Esophagus squamous epithelium (tissue), 5 donors: ENCODE measurements at places on chromosomes 1 and 21.

- DNase-seq: no peak
Observed at GRCh38 chr21:29829564-29830275, 110.1 kb downstream of the GRIK1 start.

- DNase-seq: no peak
Observed at GRCh38 chr1:160400223-160400645, at the start of gene VANGL2. Gene VANGL2 (plus strand): TSS chr1:160400564. CDS start chr1:160415838, 15,274 bp downstream.

GRCh38 chr1:92483610-92484471 is 2.9 kb downstream of the GFI1 start:
- no peak for DNase-seq

DNA sequence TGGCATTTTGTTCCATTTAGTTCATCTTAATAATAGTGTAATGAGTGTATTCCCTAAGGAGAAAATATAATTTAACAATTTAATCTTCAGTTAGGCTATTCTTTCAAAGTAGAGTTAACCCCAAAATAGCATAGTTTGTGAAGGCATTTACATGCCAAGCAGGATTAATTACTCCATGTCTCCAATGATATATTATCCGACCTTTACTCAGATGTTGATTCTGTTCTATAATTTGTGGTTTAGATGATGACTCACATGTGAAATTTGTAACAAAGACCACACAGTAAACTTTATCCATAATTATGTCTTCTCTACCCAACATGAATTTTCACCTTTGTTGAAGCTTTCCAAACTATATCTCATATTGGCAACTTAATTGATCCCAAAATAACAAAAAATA is 2065.2 kb downstream of the MRPL39 start:
- no peak for DNase-seq

GRCh38 chr1:243268751-243269460 is 13.1 kb downstream of the SDCCAG8 start:
- no peak for DNase-seq

DNA sequence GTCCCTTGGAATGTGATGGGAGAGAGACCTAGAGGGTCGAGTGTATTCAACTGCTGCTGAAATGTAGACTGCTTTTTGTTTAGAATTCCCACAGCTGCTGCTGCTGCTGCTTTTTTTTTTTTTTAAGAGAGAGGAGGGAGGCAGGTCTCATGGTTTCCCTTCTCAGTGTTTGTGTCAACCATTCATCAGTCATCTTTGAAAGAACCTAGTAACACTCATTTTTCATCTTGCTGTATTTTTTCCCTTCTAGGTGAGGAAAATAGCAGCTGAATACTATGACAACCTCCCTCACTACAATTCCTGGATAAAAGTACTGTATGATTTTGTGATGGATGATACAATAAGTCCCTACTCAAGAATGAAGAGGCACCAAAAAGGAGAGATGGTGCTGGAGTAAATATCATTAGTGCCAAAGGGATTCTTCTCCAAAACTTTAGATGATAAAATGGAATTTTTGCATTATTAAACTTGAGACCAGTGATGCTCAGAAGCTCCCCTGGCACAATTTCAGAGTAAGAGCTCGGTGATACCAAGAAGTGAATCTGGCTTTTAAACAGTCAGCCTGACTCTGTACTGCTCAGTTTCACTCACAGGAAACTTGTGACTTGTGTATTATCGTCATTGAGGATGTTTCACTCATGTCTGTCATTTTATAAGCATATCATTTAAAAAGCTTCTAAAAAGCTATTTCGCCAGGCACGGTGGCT is 9.2 kb downstream of the DEGS1 start:
- DNase-seq: no peak

DNA sequence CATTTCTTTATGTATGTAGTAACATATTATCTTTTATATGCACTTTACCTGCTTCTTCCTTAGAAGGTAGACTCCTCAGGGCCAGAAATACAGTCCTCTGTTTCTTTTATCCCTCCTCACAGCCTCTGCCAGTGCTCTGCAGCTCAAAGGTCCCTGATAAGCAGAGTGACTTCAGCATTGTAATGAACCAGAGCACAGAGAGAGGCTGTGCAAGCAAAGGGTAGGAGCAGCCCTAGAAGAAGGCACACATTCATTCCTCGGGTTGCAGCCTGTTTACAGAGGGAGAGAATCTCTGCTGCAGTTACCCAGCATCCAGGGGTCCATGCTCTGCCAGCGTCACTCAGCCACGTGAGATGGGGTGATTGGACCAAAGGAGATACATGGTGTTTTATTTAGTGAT is 101.1 kb downstream of the RHOU start:
- no peak for DNase-seq

DNA sequence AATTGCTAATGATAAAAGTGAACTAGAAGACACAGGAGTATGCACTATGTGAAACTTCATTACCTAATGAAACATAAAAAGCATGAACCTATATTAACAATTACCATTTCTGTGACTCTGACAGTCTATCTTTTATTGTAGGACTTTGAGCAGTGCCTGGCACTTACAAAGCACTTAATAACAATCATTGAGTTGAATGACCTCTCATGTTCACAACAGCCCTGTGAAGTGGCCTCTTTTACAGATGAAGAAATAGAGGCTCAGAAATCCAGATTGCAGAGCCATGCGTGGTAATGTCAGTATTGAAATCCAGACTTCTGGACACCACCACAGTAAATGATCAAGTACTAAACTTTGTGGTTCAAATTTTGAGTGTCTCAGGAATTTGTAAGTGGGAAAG is 326.4 kb downstream of the NTNG1 start:
- DNase-seq: no peak

DNA sequence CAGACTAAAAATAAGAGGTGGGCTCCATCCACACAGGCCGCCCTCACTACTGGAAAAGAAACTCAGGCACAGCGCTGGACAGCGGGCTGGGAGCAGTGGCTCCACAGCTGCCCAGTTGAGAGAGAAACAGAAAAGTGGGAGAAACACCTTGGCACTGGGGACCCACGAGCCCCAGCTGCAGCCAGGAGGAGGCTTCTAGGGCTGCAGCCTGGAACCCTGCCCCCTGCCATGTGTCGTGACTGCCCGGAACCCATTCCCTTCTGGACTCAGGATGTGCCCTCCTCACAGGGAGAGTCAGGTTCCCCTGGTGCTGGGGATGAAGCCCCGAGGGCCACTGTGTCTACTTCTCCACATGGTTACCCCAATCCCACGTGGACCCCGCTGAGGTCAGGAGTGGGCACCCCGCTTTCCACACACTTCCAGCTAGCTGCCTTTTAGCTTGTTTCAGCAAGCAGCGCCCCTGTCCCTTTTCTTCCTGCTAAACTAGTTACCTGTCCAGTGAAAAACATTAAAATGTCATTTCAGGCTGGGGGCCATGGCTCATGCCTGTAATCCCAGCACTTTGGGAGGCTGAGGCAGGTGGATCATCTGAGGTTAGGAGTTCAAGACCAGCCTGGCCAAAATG is 35.9 kb downstream of the PARP1 start:
- no peak for DNase-seq

DNA sequence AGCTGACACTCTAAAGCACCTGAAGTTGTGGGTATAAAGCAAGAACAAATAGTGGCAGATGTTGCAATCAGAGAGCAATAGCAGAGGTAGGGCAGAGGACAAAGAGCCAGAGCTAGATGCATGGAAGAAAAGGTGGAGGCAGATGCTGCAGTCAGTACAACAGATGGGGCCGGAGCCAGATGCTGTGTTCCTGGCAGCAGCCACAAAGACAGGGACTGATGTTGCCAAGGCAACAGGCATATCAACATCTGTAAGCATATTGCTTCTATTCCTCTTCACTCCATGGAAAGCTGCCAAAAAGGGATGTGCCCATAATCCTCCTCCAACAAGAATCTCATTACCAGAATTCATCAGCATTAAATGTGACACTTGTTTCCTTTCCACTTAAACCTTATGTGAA is 108.0 kb downstream of the TNNI3K start:
- no peak for DNase-seq

DNA sequence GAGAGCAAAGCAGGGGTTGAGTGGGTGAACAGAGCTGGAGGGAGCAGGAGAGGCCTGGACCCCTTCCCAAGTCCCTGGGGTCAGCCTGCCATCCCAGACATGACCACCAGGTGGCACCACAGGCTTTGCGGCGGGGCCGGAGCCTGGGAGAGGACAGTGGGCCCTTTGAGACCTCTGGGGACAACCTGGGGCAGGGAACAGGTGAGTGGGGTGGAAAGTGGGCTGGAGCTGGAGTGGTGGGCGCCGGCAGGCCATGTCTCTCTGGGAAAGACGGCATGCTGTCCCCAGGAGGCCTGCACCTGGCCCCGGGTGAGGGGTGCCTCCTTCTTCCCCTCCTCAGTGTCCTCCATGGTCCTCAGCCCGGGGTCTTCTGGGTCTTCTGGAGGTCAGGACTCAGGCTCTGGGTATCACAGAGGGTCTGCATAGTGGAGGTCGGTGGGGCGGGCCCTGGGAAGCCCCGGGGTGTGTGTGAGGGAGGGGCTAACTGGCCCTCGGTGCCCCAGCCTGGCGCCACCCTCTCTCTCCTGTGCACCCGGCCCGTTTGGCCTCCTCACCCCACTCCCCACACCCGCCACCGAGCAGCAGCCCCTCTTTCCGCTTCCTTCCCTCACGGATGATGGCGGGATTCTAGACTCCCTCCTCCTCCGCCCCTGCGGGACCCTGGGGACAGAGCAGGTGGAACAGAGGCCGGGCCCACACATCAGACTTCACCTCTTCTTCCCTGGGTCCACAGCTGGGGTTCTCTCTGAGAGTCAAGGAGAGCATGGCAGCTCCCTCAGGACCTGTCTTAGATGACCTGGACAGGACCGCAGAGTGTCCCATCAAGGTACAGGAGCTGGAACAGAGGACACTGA is 28.5 kb upstream of the PKP1 start:
- no peak for DNase-seq

GRCh38 chr1:46333300-46334029 is 7.1 kb upstream of the NSUN4 start:
- no peak for DNase-seq

- no peak for DNase-seq
Observed at GRCh38 chr1:84379138-84379916, 19.0 kb upstream of the DNASE2B start.

DNA sequence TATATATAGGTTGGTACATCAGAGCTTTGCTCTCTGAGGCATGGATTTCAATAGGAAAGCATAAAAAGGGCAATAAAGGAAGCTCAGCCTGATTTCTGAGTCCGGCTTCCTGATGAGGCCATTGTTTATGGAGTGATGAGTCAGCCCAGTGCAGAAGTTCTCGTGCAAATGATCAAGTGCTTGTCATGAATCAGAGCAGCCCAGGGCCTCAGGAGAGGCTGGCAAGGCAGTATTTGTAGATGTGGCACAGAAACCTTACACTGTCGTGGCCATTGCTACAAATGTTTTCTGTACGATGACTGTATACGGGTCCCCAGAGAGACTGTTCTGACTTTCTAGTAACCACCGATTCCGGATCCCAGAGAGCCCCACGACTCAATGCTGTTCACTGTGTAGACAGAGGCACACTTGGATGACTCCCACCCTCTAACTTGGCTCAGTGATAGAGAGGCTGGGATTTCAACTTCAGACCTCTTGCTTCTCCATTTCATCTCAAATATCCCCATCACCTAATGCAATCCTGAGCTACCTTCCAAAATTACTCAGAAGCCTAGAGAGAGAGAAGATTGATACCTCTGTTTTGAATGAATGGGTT is 26.8 kb downstream of the UMODL1 start:
- DNase-seq: no peak

GRCh38 chr1:1959840-1960479 is 40.9 kb upstream of the TMEM52 start:
- no peak for DNase-seq

DNA sequence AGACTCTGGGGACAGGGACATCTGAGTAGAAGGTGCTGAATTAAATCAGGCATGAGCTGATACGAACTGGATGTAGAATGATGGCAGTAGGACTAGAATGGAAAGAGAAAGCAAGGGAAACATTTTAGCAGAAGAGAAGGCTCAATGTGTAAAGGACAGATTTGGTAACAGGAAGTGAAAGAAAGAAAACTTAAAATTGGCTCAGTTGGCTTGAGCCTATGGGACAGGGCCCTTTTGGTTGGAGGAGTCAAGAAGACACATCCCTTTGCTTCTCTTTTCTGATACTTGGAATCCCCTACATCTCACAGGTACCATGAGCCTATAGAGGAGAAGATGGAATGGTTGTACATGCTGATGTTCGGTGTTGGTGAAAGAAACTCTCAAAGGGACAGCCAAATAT is 300.6 kb upstream of the PLXNA2 start:
- no peak for DNase-seq

- DNase-seq: no peak
Observed at GRCh38 chr1:218031901-218032300, 253.2 kb upstream of the RRP15 start.

DNA sequence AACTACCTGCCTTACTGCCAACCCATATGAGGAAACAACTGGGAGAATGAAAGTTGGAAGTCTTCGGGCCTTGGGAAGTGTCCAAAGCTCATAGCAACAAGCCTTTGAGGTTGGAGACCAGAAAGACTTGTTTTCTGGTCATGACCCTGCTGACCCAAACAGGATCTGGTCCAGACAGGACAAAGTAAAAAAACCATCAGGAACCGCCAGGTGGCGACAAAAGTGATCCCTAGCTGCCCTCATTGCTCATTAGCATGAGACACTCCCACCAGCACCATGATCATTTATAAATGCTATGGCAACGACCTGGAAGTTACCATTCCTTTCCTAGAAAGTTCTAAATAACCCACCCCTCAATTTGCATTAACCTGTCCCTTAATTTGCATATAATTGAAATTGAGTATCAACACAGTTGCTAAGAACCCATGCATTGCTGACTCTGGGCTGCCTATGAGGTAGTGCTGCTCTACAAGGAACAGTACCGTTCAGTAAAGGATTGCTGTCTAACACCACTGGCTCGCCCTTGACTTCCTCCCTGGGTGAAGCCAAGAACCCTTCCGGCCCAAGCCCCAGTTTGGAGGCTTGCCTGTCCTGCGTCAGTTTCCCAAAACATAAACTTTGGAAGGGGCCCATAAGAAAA is 89.0 kb downstream of the URB2 start:
- no peak for DNase-seq

GRCh38 chr1:153380711-153381110 is 5.3 kb upstream of the S100A12 start:
- DNase-seq: no peak

DNA sequence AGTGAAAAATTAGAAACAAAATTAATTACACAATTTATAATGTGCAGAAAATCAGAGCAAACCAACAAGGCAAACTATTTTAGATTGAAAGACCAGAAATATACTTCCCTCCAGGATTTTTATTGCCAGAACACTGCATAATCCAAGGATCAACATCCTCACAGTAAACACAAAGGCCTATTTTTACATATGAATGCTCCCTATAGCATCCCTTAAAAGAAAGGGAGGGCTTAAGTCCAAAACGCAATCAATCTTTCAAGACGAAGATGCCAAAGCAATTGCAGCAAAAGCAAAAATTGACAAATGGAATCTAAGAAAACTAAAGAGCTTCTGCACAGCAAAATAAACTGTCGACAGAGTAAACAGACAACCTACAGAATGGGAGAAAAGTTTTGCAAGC is 18.6 kb upstream of the CHIA start:
- no peak for DNase-seq

- DNase-seq: no peak
Observed at GRCh38 chr1:201311356-201312011, 28.2 kb downstream of the PKP1 start.
